ENCODE measurements at places on chromosomes 16 and 17.
A peak's percentile ranks its signal among the peaks of the same experiment; 100 is the strongest.

- no peak for DNase-seq
These were observed 90.6 kb downstream of the USP22 start for GRCh38 chr17:20952183-20952582.

DNA sequence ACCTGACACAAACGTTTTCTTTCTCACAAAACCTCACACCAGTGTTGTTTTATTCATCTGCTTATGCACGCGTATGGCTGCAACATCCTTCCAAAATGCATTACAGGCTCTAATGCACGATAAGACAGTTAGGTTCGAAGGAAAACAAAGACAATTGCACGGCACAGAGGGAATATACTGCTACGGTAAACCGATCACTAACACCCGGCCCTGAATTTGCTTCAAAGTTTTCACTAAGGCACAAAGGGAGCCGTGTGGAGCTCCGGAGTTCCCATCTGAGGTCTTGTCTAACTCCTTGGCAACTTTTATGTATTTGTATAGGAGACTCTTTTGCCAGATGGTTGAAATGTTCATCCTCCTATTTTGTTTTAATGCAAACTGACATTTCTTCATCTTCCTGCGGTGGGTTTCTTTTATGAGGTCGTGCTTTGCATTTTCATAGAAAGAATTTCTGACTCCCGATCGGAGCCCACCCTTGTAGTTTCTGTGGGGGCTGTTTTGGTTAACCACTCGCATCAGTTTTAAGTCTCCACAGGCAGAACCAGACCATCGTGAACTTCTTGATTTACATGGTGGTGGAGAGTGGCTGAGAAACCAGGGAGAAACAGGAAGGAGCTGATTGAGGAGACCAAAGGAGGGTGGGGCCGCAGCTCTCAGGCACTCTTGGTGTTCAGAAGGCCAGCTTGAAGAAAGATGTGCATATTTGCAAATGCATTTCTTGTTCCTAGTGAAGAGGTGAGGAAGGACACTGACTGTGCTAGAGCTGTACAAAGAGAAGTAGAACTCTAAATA lies 516.8 kb downstream of the MAF start:
- DNase-seq: no peak

GRCh38 chr17:13510062-13510461 lies 91.7 kb downstream of the HS3ST3A1 start:
- DNase-seq: no peak

DNA sequence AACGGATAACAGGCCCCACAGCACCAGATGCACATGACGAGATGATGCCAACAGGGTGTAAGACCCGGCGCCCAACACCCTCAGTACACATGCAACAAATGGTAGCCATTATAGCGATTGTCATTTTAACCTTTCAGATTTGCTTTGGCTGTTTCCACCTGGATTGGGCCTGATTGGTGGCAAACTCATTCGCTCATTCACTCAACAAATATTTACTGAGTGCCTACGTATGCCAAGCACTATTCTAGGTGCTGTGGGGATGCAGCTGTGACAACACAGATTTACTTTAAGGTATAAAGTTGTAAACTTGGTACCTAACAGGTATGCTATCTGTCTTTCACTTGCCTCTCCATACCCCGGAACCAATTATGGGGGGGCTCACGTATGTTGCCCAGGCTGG lies 66.8 kb downstream of the SRCIN1 start:
- DNase-seq: no peak

DNA sequence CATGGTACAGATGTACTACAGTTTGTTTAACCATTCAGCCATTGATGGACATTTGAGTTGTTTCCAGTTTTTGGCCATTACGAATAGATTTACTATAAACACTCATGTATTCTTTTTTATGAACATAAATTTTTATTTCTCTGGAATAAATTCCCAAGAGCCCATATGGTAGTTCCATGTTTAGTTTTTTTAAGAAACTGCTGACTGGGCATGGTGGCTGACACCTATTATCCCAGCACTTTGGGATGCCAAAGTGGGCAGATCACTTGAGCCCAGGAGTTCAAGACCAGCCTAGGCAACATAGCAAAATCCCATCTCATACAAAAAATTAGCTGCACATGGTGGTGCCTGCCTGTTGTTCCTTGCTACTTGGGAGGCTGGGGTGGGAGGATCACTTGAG lies 30.3 kb downstream of the PRAC1 start:
- no peak for DNase-seq

DNA sequence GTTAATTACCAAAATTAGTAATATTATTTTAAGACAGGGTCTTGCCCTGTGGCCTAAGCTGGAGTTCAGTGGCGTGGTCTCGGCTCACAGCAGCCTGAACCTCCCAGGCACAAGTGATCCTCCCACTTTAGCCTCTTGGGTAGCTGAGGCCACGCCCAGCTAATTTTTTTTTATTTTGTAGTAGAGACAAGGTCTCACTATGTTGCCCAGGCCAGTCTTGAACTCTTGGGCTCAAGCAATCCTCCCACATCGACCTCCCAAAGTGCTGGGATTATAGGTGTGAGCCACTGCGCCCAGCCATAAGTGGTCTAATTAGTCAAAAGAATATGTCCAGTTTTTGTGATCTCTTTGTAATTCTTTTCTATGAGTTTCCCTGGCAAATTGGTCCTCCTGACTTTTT lies 12.0 kb upstream of the CFDP1 start:
- DNase-seq: no peak

- DNase-seq: no peak
These were observed 7.0 kb downstream of the CYTH1 start for GRCh38 chr17:78774956-78775571.

GRCh38 chr16:7509963-7510601 lies 177.4 kb downstream of the RBFOX1 start:
- DNase-seq: no peak

- no peak for DNase-seq
These were observed at the start of gene HID1 for GRCh38 chr17:74972107-74972972. TSS of gene HID1 (minus strand) at chr17:74972759. CDS start at chr17:74972656, 103 bp downstream.

DNA sequence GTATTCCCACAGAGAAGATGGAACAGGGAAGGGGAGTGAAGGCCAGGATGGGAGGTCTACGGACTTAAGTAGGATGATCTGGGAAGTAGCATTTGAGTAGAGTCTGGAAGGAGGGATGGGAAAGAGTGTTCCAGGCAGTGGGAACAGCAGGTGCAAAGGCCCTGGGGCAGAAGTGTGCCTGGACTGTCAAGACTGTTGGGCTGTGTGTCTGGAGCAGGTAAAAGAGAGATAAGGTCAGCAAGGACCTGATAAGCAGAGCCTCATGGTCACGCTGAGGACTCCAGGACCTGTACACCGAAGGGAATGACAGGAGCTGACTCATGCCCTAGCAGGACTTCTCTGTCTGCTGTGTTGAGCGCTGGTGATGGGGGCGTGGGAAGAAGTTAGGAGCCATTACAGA lies 723 bp upstream of the CARD14 start:
- DNase-seq: no peak

DNA sequence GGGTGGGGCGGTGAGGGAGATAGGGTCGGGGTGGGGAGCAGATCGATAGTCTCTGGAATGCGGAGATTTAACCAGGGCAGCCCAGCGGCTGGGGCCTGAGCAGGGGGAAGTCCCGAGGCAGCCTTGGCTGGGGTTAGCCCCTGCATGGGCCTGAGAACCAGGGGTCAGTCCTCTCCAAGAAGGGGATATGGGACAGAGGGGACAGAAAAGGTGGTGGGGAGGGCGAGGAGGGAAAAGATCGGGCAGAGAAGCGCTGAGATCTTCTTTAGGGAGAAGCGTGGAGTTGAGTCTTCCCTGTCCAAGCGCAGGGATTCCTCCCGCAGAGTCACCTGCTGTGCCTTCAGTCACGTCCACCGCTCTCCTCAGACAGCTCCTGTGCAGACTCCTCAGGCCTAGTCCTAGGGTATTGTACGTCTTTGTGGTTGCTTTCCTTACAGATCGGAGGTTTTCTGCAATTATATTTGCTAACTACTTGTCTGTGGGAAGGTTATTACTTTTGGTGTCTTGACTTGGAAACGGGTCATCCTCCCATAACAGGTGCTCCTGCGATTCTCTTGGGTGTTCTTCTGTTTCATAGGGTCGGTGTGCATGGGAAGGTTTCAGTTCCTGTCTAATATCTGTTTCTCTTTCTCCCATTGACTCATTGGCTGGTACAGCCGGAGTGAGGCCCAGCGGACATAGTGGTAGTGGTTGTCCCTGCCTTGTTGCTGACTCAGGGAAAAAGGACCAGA lies 952 bp downstream of the CD300A start:
- no peak for DNase-seq

GRCh38 chr16:71659471-71659870 lies 33.5 kb downstream of the MARVELD3 start:
- no peak for DNase-seq

GRCh38 chr16:75714661-75715060 lies 11.6 kb downstream of the CPHXL start:
- no peak for DNase-seq

- no peak for DNase-seq
These were observed 1.6 kb downstream of the GFER start for GRCh38 chr16:1985466-1986150.

DNA sequence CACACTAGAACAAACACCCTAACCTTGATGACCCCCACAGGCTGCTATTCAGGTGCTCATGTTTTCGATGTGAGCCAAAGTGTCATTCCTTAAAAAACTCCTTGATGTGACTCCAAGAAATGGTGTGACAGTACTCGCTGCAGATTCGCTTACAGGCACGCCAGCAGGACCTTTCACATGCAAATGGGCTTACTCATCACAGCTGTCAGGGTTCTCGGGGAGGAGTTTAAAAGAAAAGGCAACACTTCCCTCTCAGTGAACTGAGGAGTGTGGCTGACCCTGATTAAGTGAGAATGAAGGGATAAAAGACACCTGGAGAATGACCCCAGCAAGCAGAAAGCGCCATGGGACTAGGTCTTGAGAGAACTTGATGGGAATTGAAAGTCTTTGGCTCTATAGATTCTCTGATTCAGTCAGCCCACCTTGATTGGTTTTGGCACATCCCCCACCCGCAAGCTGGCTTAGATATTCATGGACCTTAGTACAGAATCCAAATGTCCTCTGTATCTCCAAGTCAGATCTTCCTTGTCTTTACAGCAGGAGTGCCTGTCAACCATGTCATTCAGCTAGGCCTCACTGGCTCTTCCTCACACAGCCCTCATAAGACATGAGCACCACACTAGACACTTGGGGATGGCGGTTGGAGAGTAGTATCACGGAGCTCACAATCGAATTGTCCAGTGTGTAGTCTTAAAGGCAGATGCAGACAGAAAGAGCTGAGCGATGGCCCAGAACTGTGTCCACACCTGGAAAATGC lies 82.6 kb downstream of the HIC1 start:
- DNase-seq: peak; percentile 50

DNA sequence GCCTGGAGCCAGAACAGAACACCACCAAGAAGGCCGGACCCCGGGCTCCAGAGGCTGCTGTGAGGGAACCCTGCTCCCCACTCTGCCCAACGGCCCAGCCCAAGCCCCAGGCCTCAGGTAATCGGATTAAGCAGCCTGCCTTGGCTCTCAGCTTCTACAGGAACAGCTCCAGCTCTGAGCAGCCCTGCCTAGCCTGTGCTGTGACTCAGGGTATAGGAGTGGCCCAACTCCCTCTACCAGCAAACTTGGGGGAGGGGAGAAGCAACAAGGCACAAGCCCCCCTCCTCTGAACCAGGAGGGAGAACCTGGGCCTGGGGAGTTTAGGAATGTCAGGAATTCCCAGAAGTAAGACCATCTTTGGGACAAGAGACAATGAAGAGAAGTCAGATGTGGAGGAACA lies 849 bp upstream of the SOX15 start:
- DNase-seq: no peak

GRCh38 chr17:49473900-49474751 lies 21.0 kb upstream of the NGFR start:
- no peak for DNase-seq

- no peak for DNase-seq
These were observed 18.2 kb upstream of the ABR start for GRCh38 chr17:1197781-1198490.

DNA sequence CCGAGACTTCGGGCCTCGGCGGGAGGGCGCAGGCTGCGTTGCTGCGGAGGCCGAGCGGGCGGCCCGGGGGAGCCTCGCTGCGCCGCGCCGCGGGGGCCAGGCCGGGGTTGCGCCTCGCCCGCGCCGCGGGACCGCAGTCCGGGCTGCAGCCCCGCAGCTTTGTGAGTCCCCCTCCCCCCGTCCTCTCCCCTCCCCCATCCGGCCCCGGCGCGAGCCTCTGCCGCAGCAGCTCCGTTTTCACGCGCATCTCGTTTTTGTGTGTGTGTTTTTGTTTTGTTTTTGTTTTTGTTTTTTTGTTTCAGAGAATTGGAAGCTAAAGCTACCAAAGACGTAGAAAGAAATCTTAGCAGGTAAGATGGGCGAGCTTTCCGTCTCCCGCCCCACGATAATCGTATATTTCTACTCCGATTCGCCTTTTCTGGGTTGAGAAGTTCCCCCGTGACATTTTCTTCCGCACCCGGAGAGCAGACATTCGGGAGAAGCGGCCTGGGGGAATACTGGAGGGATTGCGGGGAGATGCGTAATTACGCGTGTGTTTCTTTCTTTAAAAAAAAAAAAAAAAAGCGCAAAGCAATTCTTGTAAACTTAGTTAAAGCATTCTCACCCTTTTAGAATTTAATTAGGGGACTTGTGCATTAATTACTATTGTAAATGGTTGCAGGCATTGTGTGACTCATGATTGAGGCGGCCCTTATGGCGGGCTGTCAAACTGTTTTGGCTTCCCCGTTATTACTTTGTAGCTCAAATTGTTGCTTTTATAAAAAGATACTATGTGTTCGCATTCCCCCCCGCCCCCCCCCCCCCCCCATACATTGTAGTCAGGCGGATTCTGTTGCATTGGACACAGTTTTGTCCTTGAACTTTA lies 732 bp downstream of the TNRC6A start:
- no peak for DNase-seq

GRCh38 chr16:69566981-69567680 lies 1.4 kb downstream of the NFAT5 start:
- DNase-seq: no peak

GRCh38 chr17:73384926-73385325 lies 73.1 kb upstream of the CDC42EP4 start:
- no peak for DNase-seq

DNA sequence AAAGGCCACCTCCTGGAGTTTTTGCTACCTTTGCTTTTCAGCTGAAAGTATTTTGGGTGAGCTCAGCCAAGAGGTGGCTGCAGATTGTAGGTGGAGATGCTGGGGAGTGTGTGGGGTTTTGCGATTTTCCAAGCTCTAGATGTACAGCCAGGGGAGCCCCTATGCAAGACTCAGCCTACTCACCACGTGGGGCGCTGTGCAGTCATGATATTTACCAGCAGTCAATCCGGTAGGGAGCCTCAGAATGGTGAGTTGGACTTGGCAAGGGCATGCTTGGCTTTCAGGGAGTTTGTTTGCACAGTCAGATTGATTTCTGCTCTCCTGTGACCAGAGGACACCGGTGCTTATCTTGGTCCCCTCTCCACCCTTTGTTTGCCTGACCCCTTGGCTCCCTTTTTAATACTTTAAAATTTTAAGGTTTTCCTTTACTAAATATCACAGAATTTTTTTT lies 175.3 kb downstream of the UTP18 start:
- DNase-seq: no peak

GRCh38 chr17:3271072-3271848 lies 26.9 kb downstream of the OR3A1 start:
- DNase-seq: no peak
